ENCODE measurements at places on chromosomes 1 and 21.

DNA sequence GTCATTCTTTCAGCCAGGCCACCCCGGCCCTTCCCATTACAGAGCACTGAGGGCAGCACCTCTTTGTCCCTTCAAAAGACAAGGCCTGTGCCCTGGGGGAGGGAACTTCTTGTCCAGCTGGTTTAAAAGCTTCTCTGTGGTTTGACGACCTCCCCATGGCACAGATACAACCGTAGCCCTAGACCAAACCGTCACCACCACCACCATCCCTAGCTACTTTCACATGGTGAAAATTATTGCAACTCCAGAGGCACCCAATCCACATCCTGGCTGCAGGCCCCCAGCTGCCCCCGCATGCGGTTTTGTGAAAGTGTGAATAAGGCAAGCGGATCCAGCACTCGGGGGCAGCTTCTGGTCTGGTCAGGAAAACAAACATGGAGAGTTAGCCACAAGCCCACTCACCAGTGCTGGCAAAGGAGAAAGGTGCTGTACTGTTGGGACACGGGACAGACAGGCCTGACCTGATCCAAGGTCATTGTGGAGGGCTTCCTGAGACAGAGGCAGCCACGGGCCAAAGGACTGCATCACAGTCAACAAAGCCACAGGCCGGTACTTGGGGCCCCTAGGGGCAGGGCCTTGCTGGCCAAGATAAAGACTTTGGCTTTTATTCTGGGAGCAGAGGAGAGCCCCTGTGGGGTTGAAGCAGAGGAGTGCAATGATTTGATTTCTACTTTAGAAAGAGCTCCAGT lies 31.2 kb downstream of the CDCA8 start:
- DNase-seq = no peak

DNA sequence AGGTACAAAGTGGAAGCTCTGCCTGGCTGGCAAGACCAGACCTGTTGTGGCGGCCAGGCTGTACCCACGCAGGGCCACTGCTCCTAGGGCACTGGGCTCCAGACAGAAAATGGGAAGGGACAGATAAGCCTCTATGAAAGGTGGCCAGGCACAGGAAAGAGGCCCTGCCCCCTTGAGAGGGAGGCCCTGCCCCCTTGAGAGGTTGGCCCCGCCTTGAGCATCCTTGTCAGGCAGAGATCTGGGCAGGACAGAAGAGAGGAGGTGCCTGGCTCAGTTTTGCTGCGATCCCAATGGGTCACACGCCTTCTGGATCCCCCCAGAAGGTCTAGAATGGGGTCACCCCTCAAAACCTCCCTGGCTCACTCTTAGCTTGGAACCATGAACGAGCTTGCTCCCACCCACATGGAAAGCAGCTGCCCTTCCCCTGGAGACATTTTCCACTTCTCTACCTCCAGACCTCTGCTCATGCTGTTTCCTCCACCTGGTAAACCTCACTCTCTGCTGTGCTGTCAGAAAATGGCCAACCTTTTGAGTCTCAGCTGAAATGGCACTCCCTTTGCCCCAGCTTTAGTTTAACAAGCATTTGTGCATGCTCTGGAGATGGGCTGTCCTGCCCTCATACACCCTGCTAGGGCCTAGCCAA lies 17.5 kb upstream of the ECE1 start:
- DNase-seq = no peak

- no peak for DNase-seq
These were observed 4.0 kb upstream of the FCGR2A start for GRCh38 chr1:161501234-161501633.

GRCh38 chr21:33977721-33978369 lies 62.2 kb upstream of the ATP5PO start:
- no peak for DNase-seq

- no peak for DNase-seq
These were observed 13.0 kb downstream of the ATP1A1 start for GRCh38 chr1:116386042-116386441.

DNA sequence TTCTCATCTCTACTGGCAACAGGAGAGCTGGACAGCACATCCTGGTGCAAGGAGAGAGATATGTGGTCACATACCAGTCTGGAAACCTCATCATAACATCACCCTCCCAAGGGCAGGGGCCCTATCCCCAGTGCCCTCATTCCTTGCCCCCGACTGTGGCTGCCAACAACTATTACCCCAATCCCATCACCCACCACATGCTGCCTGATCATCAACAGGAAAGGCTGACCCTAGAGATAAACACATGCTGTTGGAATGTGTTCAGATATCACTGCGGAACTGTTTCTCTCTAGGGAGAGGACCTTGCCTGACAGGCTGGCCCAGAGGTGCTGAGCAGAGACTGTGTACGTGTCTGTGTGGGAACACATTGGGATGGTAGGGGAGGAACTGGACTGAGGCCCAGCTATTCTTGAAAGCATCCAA lies 4.5 kb upstream of the INKA2 start:
- DNase-seq = no peak
